ENCODE measurements at places on chromosomes 1 and 21.

DNA sequence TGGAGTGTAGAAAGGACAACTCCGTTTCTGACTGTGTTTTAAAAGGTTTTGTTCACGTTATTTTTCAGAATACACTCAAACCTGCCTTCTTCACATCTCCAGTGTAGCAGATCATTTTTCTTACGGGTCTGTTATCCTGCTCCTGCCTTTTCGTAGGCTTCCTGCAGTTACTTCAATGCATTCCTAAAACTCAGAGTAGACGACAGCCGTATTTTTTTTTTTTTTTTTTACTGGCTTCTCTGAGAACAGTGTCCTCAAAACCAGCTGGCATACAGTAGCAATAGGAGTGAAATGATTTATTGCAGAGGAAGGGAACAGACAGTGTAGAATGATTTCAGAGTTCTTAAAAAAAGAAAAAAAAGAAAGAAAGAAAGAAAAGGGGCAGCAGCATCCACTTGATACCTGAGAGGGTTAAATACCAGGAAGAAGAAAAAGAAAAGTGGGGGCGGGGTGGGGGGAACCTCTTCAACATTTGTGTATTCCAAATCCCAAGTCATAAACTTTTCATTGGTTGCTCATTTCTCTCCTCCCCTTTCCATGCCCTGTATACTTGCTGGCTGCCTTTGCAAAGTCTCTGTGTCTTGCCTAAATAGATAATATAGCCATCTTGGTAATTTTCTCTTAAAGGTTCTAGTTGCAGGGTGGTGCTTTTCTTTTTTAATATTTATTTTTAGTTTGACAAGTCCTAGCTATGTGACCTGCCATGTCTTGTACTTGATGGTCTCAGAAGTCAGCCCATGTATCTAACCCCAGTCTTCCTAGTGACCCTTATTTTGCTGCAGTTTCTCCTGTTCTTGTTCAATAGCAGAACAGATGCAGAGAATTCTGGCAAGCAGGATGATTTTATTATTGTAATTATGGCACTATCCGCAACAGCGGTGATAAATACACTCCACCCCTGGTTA lies 2.8 kb downstream of the TGFB2 start:
- no peak for DNase-seq

DNA sequence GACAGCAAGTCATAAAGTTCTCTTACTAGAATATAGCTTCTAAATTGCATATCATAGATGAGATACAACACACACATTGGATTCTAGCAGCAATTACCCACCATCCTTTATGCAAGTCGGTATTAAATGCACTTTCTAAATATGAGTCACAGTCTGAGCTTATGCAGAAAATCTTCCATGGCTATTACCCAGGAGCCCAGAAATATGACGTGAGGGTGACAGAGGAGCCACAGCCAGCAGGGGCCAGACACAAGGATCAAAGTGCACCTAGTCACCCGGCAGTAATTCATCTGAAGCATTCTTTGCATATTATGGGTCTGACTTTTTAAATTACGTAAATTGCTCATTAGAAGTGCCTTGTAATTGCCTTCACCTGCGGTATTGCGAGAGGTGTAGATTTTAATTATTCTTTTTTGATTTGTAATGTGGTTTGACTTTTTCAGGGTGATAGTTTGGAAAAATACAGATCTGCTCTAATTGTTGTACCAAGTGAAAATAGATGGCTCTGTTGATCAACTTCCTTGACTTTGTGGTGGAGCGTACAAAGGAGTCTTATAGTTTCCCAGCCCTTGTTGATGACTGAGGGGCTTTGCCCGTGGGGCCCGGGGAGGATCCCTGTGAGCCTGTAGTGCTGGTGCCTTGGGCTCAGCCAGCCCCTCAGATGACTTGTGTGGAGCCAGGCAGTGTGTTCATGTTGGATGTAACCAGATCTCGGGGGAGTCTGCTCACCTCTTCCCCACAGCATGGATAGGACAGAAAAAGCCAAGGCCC lies 470.0 kb upstream of the VAMP3 start:
- DNase-seq, result no peak

DNA sequence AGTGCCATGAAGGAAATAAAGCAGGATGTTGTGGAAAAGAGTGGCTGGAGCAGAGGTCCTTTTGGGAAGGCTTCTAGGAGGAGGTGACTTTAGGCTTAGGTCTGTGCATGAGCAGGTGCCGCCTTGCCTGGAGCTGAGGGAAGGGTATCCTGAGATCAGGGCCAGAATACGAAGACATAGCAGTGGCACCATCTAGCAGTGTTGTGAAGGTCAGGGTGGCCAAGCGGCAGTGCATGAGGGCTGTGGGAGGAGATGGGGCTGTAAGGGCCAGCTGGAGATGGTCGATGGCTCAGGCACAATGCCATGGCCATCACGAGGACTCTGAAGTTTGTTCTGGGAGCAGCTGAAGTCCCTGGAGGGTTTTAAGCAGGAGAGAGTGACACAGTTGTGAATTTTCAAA lies 219.5 kb downstream of the PTPRU start:
- DNase-seq, result no peak

DNA sequence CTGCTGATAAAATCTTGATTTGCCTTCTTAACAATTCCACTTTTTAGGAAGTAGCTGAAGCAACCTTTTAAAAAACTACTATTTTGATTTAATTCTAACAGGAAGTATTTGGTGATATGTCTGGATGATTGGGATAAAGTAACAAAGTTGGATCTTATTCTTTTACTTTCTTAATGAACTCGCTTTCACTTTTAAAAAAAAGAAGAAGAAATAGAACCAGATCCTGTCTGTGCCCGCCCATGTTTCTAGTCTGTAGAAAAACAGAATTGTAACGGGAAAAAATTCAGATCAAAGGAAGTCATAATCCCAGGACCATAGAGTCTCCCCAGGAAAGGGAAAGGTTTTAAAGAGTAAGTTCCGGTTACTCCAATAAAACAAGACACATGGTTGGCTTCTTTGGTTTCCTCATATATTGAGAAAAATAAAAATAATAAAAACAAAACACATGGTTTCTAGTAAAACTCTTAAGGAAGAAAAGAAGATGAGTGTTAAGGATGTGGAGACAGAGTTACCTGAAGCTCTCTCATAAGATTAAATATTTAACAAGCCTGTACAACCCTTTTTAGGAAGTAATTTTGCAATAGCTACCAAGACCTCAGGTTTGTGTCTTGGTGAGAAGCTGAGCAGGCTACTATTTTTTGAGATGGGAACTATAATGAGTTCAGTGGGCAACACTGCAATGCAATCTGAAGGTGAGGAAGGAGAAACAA lies 4.9 kb downstream of the CD48 start:
- DNase-seq, result no peak

- DNase-seq, result no peak
Measured at GRCh38 chr1:197042676-197043341, 24.3 kb downstream of the F13B start.

DNA sequence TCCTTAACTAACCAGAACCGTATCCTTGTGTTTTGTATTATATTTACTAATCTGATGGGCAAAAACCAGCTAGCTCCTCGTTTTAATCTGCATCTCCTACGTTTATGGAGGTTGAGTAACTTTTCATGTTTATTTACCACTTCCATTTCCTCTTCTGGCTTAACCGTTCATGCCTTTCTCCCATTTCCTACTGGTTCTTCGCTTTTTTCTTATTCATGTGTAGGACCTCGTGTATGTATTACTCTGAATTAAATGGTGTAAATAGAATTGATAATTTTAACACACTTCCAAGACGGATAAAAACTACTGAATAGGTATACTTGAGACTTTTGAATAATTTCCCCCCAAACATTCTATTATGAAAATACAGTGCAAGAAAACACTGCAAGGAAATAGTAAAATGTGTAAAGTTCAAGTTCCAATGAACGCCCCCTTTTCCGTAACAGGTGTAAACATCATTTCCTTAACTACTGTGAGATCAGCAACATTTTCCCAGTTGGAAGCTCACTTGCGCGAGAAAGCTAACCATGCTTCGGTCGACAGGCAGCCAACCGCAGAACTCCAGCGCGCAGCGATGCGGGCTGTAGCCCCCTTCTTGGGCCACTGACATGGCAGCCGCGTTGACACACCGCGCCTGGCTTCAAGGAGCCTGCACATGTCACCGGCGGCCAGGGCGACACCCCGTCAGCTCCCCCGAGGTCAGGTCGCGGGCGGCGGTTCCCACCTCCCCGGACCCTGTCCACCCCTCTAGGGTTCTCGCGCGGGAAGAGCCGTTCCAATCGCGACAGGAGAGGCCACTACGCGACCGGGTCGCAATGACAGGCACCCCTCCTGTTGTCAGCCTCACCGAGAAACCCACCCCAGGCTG lies 816 bp downstream of the EDEM3 start:
- no peak for DNase-seq

GRCh38 chr1:201675143-201675542 lies 136.2 kb downstream of the NAV1 start:
- no peak for DNase-seq

DNA sequence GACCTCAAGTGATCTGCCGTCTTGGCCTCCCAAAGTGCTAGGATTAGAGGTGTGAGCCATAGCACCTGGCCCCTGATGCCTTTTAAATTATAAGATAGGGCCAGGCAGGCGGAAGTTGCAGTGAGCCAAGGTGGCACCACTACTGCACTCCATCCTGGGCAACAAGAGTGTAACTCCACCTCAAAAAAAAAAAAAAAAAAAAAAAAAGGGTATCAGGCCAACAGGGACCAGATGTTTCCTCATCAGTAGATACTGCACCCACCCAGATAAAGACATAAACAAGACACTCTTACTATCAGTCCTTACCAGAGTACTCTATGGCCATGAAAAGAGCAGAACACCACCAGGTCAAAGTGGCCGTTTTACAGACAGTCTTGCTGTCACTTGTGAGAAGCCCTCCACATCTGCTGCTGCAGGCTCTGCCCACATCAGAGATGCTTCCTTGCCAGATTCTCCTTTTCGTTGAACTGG lies 3.3 kb downstream of the C21orf58 start:
- DNase-seq, result no peak

- DNase-seq, result no peak
Measured at GRCh38 chr1:26119892-26120608, 8.4 kb downstream of the PDIK1L start.

DNA sequence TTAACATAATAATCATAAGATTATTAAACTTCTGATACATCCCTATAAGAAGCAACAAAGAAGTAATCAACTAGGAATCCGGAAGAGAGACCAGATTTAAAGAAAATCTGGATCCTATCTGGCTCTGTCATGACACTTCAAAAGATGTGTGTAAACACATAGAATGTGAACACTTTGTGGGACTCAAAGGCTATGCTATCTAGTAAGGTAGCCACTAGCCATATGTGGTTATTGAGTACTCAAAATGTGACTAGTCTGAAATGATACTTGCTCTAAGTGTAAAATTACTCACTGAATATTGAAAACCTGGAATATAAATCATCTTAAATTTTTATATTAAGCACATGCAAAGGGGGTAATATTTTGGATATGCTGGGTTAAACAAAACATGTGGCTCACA lies 8.7 kb downstream of the FUBP1 start:
- DNase-seq, result no peak

DNA sequence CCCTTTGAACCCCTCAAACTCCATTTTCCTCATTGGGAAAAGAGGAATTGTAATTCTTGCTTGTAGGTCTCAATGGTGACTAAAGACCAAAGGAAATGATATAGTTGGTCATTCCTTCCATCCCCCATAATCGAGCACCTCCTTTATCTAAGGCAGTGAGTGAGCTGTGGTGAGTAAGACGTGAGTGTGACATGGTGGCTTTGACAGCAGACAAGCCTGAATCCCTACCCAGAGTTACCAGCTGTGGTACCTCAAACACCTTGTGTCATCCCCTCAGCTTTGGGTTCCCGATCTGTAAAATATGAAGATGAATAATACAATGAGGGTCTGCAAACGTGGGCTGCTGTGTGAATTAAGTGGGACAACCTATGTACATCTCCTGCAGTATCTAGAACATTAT lies 8.4 kb downstream of the TRAF5 start:
- DNase-seq, result no peak

- DNase-seq, result no peak
Measured at GRCh38 chr1:113557187-113557586, 166.9 kb downstream of the MAGI3 start.

GRCh38 chr1:247681288-247681897 lies 1.9 kb upstream of the OR13G1 start:
- DNase-seq, result no peak

DNA sequence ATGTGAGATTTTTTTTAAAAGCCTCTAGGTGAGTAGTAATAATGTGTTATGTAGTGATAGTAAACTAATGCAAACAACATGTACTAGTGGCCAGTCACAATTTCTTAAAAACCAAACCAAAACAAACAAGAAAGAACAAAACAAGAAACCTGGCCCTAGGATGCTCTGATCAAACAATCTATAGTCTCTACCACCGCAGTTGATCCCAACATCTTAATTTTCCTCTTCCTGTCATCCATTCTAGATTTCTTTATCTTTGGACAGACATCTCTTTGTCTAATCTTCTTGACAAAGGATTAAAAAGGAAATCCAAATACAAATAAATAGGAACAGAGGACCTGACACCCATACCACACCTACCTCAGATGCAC lies 188.2 kb upstream of the ADAMTS5 start:
- DNase-seq, result no peak

DNA sequence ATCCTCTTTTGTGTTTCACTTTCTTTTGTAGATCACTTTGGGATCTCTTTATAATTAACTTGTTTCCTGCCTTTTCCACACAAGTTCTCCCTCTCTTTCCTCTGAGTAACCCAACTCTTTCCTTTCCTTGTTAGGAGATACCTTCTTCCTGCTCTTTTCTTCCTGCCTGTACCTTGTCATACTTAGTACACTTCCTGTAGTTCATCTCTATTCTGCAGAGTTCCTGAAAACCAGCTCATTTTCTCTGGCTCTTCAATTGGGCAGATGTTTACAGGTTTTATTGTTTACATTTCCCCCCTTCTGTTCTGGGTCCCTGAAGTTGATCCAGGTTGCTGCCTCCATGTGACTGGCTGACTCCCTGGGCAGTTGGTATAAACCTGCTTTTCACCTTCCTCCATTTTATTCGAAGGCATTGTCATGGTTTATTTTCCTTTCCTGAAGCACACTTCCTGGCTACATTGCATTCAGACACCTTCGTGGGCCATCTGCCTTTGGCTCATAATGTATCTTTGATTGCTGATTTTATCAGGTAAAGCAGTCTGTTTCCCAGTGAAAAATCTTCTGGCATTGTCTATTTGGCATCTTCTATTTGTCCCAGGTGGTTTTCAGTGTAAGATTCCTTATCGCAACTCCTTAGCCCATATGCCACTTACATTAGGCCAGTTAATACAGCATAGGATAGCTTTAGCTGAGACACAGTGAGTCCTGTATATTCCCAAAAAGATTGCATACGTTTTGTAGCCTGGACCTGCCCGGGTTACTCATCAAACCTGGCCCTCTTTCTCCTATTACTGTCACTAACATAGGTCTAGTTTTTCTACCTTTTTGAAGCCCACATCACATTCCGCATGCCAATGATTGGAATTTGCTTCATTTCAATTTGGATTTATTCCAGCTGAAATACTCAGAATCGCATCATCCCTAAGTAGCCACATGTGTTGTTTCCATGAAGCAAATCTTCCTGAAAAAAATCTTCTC lies 15.4 kb downstream of the CTH start:
- DNase-seq, result no peak
